A549 treated with AZD2906 at 1 μM for 4 hours (cell line): ENCODE measurements at places on chromosomes 16 and 17. TPM values are rescaled to one million over a fixed set of nuclear protein-coding genes. Genes with fewer than 3 reads are reported as not detected.

Gene DOC2B
- 2.0 to 2.9 TPM (median 2.2 TPM) in 5 replicates for total RNA-seq

Gene SLC4A1
- total RNA-seq, result not detected in 5 replicates

Gene KRTAP4-1
- total RNA-seq, result 0.08 to 0.13 TPM in 2 of 5 replicates, not detected in the others

Gene NACA2
- not detected in 5 replicates for total RNA-seq

Gene MT1A
- 30.1 to 42.3 TPM (median 34.0 TPM) in 5 replicates for total RNA-seq

Gene APRT
- 304 to 457 TPM (median 428 TPM) in 5 replicates for total RNA-seq

Gene NME2
- total RNA-seq, result 1,615 to 1,943 TPM (median 1,867 TPM) in 5 replicates

Gene CRYM
- total RNA-seq, result 1.6 to 2.4 TPM (median 1.8 TPM) in 5 replicates

Gene CCDC144A
- 0.79 to 1.6 TPM (median 1.2 TPM) in 5 replicates for total RNA-seq

Gene TPSG1
- total RNA-seq, result 0.07 to 0.16 TPM (median 0.13 TPM) in 4 of 5 replicates, not detected in the other

Gene ZNF423
- total RNA-seq, result 0.07 to 0.33 TPM (median 0.07 TPM) in 5 replicates

Gene SCNN1G
- total RNA-seq, result 2.6 to 3.4 TPM (median 3.0 TPM) in 5 replicates

Gene NLGN2
- 13.3 to 17.6 TPM (median 17.1 TPM) in 5 replicates for total RNA-seq

Gene PLCD3
- total RNA-seq, result 126 to 190 TPM (median 170 TPM) in 5 replicates

Gene EFNB3
- total RNA-seq, result 1.2 to 1.6 TPM (median 1.3 TPM) in 5 replicates

Gene NXPH3
- total RNA-seq, result 1.1 to 1.5 TPM (median 1.5 TPM) in 5 replicates

Gene GGA3
- total RNA-seq, result 24.1 to 29.9 TPM (median 26.3 TPM) in 5 replicates

Gene TLCD2
- 1.3 to 2.0 TPM (median 1.6 TPM) in 5 replicates for total RNA-seq

Gene CPHXL2
- not detected in 5 replicates for total RNA-seq

Gene ERI2
- 12.8 to 14.6 TPM (median 14.1 TPM) in 5 replicates for total RNA-seq

Gene SCGB1C2
- total RNA-seq, result not detected in 5 replicates

Gene TBX4
- total RNA-seq, result 0.15 to 0.27 TPM (median 0.18 TPM) in 5 replicates

Gene MPO
- not detected in 5 replicates for total RNA-seq

Gene SHCBP1
- 30.4 to 40.3 TPM (median 36.0 TPM) in 5 replicates for total RNA-seq
